ENCODE measurements at places on chromosomes 7 and 10. TPM values are rescaled to one million over a fixed set of nuclear protein-coding genes. Genes with fewer than 3 reads are reported as not detected.

- DNase-seq: no peak
Measured at GRCh38 chr7:17158261-17158660, 140.2 kb upstream of the AHR start.

DNA sequence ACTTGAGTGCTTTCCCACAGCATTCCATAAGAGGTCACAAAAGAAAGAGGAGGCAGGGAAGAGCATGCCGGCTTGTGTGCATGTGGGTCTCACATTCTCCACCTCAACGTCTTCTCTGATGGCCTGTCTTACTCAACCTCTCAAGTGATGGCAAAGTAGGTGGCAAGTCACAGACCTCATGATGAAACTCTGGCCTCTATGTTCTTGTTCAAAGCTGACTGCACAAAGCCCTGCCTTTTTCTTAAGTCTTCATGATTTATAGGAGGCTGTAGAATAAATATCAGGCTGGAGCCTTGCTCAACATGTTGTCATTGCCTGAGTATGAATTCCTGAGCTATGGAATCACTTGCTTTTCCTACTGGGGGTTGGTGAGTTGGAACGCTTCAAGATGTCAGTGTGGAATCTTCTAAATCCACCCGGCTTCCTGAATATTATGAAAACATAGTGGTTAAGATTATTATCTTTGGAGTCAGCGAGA lies 213.6 kb upstream of the INHBA start:
- DNase-seq: no peak

DNA sequence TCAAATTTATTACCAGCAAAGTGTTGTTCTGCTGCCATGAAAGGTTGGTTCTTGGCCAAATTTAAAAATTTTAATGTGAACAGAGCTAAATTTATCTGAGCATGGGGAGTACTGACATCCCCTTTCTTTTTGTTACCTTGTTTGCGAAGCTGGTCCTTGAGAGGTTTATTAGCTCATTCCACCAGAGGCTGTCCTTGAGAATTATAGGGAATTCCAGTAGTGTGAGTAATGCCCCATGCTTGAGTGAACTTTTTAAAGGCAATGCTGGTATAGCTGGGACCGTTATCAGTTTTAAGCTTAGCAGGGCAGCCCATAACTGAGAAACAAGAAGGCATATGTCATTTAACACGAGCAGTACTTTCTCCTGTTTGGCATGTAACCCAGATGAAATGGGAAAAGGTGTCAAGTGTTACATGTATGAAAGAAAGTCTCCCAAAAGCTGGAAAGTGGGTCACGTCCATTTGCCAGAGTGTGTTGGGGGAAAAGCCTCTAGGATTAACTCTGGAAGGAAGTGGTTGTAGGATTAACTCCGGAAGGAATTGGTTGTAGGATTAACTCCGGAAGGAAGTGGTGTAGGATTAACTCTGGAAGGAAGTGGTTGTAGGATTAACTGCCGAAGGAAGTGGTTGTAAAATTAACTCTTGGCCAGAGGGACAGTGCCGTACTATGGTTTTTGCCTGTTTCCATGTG lies 37.3 kb upstream of the AKR1C2 start:
- no peak for DNase-seq

DNA sequence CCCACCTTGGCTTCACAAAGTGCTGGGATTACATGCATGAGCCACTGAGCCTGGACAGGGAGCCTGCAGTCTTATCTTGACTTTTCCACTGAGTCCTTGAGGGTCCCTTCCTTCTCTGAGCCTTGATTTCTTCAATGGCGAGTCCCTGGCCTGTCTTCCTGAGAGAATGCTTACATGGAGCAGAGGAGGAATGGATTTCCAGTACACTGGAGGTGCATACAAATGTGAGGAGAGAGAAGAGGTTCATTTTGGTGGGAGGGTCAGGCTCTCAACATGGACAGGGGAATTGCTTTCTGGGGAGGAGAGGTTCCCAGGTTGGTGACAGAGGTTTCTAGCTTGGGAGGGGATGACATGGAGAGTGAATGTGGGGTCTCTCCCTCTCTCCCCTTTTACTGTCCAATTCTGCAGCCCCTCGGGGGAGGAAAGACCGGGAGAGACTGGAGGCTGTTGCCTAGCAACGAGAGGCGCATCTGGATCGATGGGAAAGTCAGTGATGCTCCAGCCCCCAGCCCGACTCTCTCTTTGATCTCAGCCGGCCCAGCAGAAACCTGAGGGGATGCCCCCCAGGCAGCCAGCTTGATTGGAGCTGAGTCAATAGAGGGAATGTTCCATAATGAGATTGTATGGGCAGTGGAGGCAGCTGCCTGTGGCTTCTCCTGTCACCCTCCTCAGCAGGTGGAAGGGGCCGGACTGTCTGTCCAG lies 14.8 kb downstream of the SRRM3 start:
- DNase-seq: no peak

DNA sequence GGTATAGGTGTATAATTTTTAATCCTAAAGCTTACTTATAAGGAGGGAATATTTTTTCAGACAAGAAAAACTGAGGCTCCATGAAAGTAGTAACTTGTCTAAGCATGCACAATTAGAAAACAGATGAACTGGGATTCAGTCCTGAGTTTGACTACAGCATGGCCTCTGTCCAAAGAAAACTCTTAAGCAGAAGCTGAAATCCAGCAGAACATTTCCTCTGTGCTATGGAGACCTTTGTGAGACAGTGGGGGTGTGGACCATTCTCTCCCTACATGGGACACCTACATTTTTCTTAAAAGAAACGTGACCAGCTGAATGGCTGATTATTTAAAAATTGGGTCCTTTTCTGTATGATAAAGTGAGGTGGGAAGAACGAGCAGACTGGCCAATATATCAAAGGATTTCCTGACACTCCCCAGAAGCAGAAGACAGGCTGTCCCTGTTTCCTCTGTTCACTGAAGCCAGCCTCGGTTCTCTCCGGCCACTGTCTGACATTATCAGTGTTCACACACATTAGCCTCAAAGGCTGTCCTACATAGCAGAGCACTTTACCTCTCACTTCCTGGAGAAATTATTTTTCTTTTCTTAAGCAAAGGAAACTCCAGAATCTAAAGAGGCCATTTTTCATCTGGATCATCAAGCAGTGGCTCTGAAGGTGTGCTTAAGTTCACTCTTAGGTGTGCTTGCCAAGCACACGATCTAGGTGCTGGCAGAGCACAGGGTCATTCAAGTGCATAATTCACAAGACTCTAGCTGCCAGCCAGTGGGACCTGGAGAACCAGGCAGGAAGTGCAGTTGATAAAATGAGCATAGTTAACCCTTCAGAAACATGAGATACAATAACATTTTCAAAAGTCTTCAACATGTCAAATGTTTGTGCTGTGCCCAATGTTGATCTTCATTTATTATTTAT lies 40.4 kb upstream of the KIAA1217 start:
- no peak for DNase-seq

The ELN gene
- total RNA-seq: 0.07 TPM

The SLC26A5 gene
- not detected for total RNA-seq

The TRIM74 gene
- 0.72 TPM for total RNA-seq

DNA sequence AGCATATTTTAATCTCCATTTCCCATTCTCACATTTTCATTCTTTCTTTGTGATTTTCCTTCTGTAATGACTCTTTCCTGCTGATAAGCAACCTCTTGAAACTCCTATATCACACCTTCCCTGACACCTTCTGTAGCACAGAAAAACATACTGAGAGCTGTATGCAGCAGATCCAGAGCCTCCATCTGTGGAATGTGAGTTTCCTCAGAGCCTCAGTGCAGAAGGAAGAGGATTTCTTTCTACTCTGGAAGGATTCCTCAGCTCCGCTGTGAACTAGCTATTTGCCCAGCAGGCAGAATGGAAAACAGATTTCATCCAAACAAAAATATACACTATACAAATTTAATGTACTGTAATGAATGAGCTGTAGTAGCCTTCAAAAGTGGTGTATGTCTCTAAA lies 841.3 kb upstream of the ZWINT start:
- DNase-seq: no peak

- DNase-seq: peak; percentile 92
Measured at GRCh38 chr7:41881331-41882130, 178.6 kb upstream of the INHBA start.

The BEND7 gene
- not detected for total RNA-seq

- DNase-seq: no peak
Measured at GRCh38 chr10:14356921-14357320, 26.2 kb upstream of the FRMD4A start.

DNA sequence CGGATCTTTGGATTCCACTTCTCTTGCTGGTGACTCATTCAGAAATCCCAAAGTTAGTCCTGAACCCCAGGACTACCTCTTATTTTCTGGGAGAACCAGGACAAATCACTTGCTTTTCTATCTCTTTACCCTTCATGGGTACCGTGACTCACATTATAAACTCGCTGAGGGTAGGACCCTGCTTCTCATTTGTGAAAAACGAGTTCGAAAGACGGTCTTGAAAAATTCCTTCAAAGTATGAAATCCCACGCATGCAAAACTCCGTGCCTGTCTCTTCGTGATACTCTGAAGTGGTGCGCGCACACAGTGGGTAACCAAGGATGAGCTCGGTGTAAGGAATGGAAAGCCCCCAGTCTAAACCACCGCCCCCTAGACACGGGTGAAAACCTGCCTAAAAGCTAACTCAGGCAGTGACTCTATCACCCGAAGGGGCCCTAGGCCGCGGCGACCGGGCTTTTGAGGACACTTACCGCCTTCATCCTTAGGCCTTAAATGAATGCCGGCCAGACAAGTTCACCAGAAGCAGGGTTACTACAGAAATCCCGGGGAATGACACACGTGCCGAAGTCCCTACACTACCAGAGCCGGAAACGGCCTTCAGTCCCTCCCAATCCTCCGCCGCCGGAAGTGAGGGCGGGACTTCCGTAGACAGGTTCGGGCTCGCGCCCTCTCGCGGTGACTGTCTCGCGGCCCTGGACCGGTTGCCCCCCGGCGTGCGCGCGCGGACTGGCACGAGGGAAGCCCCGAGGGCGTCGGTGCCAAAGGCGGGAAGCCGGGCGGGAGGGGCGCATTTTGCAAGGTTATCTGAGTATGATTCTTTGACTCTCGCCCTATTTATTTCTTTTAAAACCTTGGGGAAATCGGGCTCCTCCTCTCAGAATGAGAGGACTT lies at the start of gene NOC3L:
Gene NOC3L (minus strand): TSS at position 580 of the 891 bp plus-strand sequence. CDS start 101 bp downstream, at position 479.
- DNase-seq: peak; percentile 96

The GPR85 gene
- total RNA-seq: not detected

- no peak for DNase-seq
Measured at GRCh38 chr10:79283616-79284015, 63.7 kb upstream of the PPIF start.
